NCI-H187 (cell line): ENCODE measurements at places on chromosomes 1 and 21.

DNA sequence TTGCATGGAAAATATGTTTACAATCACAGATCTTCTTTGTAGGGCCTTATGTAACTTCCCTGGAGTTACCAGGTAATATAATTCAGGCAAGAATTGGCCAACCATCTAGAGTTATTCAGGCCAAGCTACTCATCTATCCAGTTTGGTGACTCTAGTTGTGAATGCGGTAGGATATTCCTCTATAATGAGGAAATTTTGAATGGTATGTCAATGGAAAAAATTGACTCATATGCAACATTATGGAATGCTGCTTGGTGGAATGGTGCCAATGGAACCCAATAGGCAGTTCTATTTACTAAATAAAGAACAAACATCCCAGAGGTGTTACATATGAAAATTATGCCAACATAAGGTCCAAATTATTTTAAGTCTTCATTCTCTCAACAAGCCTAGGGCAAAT is 5.6 kb upstream of the TNFSF18 start:
- no peak for DNase-seq

DNA sequence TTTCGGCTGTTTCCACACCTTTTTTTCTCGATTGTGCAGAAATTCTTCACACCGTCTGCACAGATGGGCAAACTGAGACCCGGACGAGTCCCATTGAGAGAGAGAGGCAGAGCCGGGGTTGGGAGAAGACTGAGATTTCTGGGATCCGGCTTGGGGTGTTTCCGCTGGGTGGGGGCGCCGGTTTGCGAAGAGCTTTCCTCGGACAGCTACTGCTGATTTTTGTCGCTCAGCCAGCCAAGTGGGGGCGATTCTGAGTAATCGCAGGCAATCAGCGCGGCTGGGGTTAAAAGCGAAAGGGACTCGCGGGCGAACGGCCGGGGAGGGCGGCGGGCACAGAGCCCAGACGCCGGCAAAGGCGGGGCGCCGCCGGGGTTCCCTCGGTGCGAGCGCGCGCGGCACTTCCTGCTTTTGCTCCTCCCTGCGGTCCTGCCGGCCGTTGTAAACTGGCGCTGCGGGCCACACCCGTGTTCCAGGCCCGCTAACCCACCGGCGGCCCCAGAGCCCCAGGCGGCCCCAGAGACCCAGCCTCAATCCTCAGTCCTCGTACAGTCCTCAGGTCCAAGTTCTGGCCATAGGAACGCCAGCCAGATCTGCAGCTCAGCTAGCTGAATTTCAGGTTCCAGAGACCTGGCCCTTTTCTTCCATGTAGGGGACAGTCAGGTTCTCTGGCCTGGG is 32.4 kb upstream of the JUN start:
- DNase-seq = peak; percentile 26

DNA sequence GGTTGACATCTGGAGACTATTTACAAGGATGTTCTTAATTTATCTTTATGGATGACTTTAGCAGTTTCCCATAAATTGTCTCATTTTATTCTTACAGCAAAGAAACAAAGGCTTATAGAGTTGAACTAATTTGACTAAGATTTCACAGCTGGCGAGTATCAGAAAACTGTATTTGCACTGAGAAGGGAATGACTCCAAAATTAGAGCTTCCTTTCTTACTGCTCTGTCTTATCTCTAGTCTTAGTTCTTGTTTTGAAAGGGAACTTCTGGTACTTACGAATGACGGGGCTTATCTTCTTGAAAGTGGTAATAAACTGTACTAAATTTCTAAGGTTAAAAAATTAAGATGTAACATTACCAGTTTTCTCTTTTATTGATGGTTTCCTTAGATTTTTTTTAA is 13.6 kb downstream of the CNST start:
- no peak for DNase-seq

- DNase-seq = no peak
Measured at GRCh38 chr1:8412183-8412831, 94.4 kb downstream of the SLC45A1 start.

GRCh38 chr1:51989582-51990477 is 670 bp downstream of the RAB3B start:
- DNase-seq = no peak

GRCh38 chr21:24852610-24853195 is 754.6 kb downstream of the MRPL39 start:
- DNase-seq = no peak

DNA sequence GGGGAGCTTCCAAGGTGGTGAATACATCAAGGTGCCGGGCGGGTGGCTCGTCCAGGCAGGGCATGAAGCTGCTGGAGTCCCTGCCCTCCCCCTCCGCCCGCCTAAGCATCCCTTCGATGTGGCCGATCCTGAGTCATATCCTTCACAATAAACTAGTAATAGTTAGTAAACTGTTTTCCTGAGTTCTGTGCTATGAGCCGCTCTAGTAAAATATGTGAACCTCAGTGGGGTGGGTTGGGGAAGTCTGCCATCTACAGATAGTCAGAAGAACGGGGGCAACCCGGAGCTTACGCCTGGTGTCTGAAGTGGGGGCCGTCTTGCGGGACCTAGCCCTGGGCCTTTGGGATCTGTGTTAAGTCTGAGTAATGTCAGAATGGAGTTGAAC is 21.6 kb downstream of the C2CD2 start:
- DNase-seq = no peak
